ENCODE measurements at places on chromosomes 1 and 21. TPM values are rescaled to one million over a fixed set of nuclear protein-coding genes. Genes with fewer than 3 reads are reported as not detected.

- H3K27me3 ChIP-seq = no peaks in the 10 kb centered on the region
- H3K36me3 ChIP-seq = no peaks in the 10 kb centered on the region
- H3K4me3 ChIP-seq = no peak overlapping the region
Measured at GRCh38 chr1:7587108-7587772, 183.9 kb upstream of the VAMP3 start.

GRCh38 chr1:234597894-234598293, 12.1 kb downstream of the IRF2BP2 start:
- H3K4me3 ChIP-seq = no peak overlapping the region
- DNase-seq = peak; percentile 62
- H3K4me1 ChIP-seq = peaks cover 36% of the 10 kb centered on the region
- H3K36me3 ChIP-seq = no peaks in the 10 kb centered on the region
- H3K27me3 ChIP-seq = no peaks in the 10 kb centered on the region

GRCh38 chr1:174367892-174368291, 79.9 kb upstream of the GPR52 start:
- H3K27ac ChIP-seq = no peak overlapping the region
- H3K27me3 ChIP-seq = no peaks in the 10 kb centered on the region
- no peak for DNase-seq
- H3K4me3 ChIP-seq = no peak overlapping the region

GRCh38 chr21:16047904-16048303, 318.1 kb downstream of the USP25 start:
- H3K4me3 ChIP-seq = no peak overlapping the region
- no peak for DNase-seq
- no peak overlapping the region for H3K27ac ChIP-seq
- H3K36me3 ChIP-seq = no peaks in the 10 kb centered on the region
- H3K27me3 ChIP-seq = no peaks in the 10 kb centered on the region

GRCh38 chr1:219099307-219099706, 74.4 kb upstream of the LYPLAL1 start:
- no peak overlapping the region for H3K27ac ChIP-seq
- no peaks in the 10 kb centered on the region for H3K27me3 ChIP-seq
- no peak overlapping the region for H3K4me3 ChIP-seq
- H3K36me3 ChIP-seq = no peaks in the 10 kb centered on the region

- no peaks in the 10 kb centered on the region for H3K4me1 ChIP-seq
- H3K27ac ChIP-seq = no peak overlapping the region
- DNase-seq = no peak
Measured at GRCh38 chr1:37575692-37576091, 19.0 kb downstream of the DNALI1 start.

DNA sequence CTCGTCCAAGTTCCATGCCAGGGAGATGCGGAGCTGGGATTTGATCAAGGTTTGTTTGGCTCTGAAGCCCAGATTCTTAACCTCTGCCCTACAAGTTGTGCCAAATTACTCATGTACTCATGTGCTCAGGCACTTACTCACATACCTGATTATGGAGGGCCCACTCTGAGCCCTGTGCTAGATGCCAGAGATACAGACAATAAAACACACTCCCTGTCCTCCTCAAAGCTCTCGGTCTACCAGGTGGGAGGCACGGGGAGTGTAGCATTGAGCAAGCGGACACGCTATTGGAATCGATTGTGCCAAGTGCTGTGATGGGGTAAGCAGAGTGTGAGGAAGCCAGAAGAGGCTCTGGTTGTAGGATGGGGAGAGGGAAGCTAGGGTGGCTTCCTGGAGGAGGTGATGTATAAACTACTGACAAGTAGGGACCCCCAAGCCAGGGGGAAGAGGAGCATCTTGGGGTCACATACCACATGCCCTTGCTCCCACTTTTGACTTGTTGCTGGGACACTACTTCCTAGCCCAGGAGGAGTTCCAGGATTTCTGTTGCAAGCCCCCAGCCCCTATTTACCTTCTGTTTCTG, 49.8 kb upstream of the IFNLR1 start:
- no peaks in the 10 kb centered on the region for H3K27me3 ChIP-seq
- no peak overlapping the region for H3K4me3 ChIP-seq
- no peak for DNase-seq
- H3K4me1 ChIP-seq = no peaks in the 10 kb centered on the region
- H3K27ac ChIP-seq = no peak overlapping the region

DNA sequence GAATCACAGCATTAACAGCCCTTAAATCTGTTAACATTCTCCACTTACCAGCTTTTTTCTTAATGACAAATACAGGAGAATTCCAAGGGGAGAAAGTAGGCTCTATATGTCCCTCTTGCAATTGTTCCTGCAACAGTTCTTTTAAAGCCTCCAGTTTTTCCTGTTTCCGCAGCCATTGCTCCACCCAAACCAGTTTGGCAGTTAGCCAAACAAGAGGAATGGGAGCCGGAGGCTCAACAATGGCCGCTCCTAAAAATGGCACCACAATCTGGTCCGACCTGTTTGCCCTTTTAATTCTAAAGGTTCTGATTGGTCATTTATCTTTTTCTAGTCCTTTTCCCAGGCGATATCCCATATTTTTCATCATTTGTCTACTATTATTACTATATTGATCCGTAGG, 14.0 kb upstream of the L1TD1 start:
- no peak overlapping the region for H3K4me3 ChIP-seq
- H3K27me3 ChIP-seq = no peaks in the 10 kb centered on the region
- no peaks in the 10 kb centered on the region for H3K36me3 ChIP-seq

The NUDC gene
- 75.6 TPM for total RNA-seq

The FOXD2 gene
- total RNA-seq = 0.22 TPM

The LORICRIN gene
- not detected for total RNA-seq

DNA sequence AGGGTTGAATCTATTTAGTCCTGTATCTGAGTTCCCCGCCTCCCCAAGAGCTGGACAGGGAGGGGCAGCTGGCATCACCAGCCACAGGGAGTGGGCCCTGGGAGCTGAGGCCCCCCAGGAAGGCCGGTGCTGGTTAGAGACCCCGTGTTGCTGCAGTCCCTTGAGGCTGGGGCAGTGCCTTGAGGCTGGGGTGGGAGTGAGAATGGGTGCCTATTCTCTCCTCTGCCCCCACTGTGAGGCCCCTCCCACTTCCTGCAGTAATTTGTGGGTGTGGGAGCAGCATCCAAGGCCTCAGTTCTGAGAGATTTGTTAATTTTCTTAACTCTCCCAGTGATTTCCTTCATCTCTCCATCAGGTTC, 2.5 kb upstream of the TRAPPC3 start:
- H3K4me3 ChIP-seq = peak overlapping the region; percentile 76
- H3K27me3 ChIP-seq = no peaks in the 10 kb centered on the region
- no peaks in the 10 kb centered on the region for H3K36me3 ChIP-seq
- peak overlapping the region; percentile 91 for H3K27ac ChIP-seq
- DNase-seq = no peak
- peaks cover 43% of the 10 kb centered on the region for H3K4me1 ChIP-seq

DNA sequence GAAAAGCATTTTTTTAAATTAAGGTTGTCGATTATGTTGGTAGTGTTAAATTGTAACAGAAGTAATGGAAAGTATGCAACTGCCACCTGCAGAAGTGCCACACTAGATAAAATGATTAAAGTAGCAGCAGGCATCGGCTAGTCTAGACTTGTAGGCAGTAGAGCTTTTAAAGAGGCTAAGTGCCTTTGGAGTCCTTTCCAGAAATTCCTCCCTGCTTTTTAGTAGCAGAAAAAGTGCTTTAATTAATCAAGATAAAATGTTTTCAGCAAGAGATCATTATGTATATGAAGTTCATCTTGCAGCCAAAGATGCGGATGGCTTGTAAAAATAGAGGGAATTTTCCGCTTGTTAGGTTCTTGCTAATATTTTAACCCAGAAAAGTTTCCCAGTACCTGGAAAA, 87.1 kb upstream of the LRRC8D start:
- H3K27ac ChIP-seq = no peak overlapping the region
- DNase-seq = no peak
- H3K36me3 ChIP-seq = no peaks in the 10 kb centered on the region
- no peak overlapping the region for H3K4me3 ChIP-seq
- H3K27me3 ChIP-seq = no peaks in the 10 kb centered on the region

The KRTAP11-1 gene
- total RNA-seq = not detected

DNA sequence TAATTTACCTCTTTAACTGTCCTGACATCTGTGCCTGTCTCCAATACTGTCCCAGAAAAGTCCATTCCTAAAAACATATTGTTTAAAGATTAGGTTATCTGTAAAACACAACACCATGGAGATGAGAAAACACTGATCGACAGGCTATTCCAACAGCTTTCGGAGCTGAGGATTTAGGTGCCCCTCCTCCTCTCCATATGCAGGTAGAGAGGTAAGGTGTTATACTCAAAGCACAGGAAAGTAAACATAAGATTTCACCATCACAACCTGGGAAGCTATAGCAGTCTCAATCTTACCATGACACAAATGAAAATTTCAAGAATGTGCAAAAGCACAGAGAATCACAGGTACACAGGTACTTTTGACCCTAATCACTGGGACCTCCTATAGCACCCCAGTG, 60.9 kb upstream of the RASAL2 start:
- DNase-seq = no peak
- no peak overlapping the region for H3K27ac ChIP-seq
- no peaks in the 10 kb centered on the region for H3K4me1 ChIP-seq
- H3K27me3 ChIP-seq = no peaks in the 10 kb centered on the region
- no peak overlapping the region for H3K4me3 ChIP-seq

DNA sequence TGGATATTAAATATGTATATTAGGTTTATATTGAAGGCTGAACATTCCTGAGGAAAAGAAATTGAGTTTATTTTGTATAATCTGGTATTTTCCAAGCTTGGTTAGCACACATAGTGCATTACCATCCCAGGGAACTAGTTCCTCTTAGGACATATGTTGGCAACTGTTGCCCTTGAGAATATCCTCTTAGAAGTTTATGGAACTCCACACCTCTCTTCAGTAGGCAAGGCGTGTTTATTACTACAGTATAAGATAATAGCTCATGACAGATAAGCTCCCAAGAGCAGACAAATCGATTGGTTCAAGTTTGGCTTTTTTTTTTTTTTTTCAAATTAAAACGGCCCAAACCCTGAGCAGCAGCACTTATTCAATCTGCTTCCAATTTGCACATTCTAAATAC, 59.8 kb upstream of the SIPA1L2 start:
- peaks cover 3% of the 10 kb centered on the region for H3K27me3 ChIP-seq
- DNase-seq = no peak
- no peak overlapping the region for H3K27ac ChIP-seq
- H3K36me3 ChIP-seq = no peaks in the 10 kb centered on the region
- H3K4me1 ChIP-seq = no peaks in the 10 kb centered on the region
- H3K4me3 ChIP-seq = no peak overlapping the region

- H3K27ac ChIP-seq = peak overlapping the region; percentile 86
- H3K4me3 ChIP-seq = peak overlapping the region; percentile 79
- no peaks in the 10 kb centered on the region for H3K36me3 ChIP-seq
- DNase-seq = peak; percentile 15
- peaks cover 21% of the 10 kb centered on the region for H3K4me1 ChIP-seq
- H3K27me3 ChIP-seq = no peaks in the 10 kb centered on the region
Measured at GRCh38 chr1:117605164-117605773, 579 bp upstream of the TENT5C start.

GRCh38 chr1:181396171-181396670, 87.1 kb upstream of the CACNA1E start:
- H3K4me3 ChIP-seq = peak overlapping the region; percentile 3
- H3K27me3 ChIP-seq = no peaks in the 10 kb centered on the region
- no peaks in the 10 kb centered on the region for H3K36me3 ChIP-seq
- peaks cover 47% of the 10 kb centered on the region for H3K4me1 ChIP-seq
- DNase-seq = peak; percentile 88

The KRTAP19-1 gene
- total RNA-seq = not detected

The LRRC53 gene
- total RNA-seq = not detected

GRCh38 chr1:26782521-26783212, 5.1 kb upstream of the PIGV start:
- peaks cover 31% of the 10 kb centered on the region for H3K36me3 ChIP-seq
- no peaks in the 10 kb centered on the region for H3K27me3 ChIP-seq
- H3K27ac ChIP-seq = peak overlapping the region; percentile 32
- no peak overlapping the region for H3K4me3 ChIP-seq
- peaks cover 32% of the 10 kb centered on the region for H3K4me1 ChIP-seq
- DNase-seq = no peak

The S100A12 gene
- total RNA-seq = not detected

DNA sequence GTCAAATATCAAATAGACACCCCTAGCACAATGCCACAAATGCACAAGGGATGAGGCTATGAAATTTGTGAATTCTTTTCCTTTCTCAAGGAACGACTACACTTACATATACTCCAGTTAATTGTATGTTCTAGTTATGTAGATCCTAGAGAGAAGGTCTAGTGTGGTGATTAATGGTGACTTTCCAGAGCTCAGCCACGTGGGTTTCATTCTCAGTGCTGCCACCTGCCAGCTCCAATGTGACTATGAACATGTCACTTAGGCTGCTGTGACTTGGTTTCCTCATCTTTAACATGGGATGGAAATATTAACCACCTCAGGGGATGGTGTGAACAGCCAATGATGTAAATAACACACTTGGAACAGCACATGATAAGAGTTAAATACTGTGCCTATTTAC, 138.3 kb downstream of the APP start:
- DNase-seq = no peak
- no peaks in the 10 kb centered on the region for H3K36me3 ChIP-seq
- H3K27ac ChIP-seq = no peak overlapping the region
- H3K4me3 ChIP-seq = no peak overlapping the region

GRCh38 chr1:53892911-53893310, 1.1 kb upstream of the DIO1 start:
- peaks cover 20% of the 10 kb centered on the region for H3K4me1 ChIP-seq
- no peak for DNase-seq
- H3K27ac ChIP-seq = no peak overlapping the region
- no peaks in the 10 kb centered on the region for H3K36me3 ChIP-seq
- no peak overlapping the region for H3K4me3 ChIP-seq

The FOXD3 gene
- not detected for total RNA-seq

DNA sequence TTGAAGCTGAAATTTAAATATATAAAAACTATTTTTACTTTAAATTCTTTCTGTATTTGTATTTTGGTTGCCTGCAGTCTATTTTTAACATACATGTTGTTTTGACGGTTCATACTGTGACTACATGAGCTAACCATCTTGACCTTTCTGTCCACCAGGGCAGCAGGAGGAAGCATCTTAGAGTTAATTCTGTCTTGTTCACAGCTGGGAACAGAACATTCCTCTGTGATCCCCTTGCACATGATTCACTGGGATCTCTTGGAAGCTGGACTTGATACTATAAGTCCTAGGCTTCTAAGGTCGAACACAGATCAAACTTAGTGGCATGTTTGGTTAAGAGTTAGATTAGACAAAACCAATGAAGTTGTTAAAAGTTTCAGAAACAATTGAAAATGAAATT, 99.7 kb downstream of the NFIA start:
- no peak for DNase-seq
- no peak overlapping the region for H3K4me3 ChIP-seq
- no peaks in the 10 kb centered on the region for H3K4me1 ChIP-seq
- no peaks in the 10 kb centered on the region for H3K36me3 ChIP-seq

GRCh38 chr1:14520514-14521163, 77.8 kb upstream of the KAZN start:
- DNase-seq = no peak
- H3K36me3 ChIP-seq = no peaks in the 10 kb centered on the region
- no peak overlapping the region for H3K27ac ChIP-seq
- H3K4me3 ChIP-seq = no peak overlapping the region

- DNase-seq = peak; percentile 8
- H3K4me3 ChIP-seq = no peak overlapping the region
- no peaks in the 10 kb centered on the region for H3K4me1 ChIP-seq
- H3K27ac ChIP-seq = no peak overlapping the region
- H3K36me3 ChIP-seq = no peaks in the 10 kb centered on the region
Measured at GRCh38 chr1:29523576-29523975, 287.3 kb downstream of the PTPRU start.

GRCh38 chr21:45264912-45265515, 22.7 kb downstream of the POFUT2 start:
- H3K27me3 ChIP-seq = no peaks in the 10 kb centered on the region
- no peak for DNase-seq
- H3K36me3 ChIP-seq = no peaks in the 10 kb centered on the region
- H3K27ac ChIP-seq = no peak overlapping the region
- no peak overlapping the region for H3K4me3 ChIP-seq
- H3K4me1 ChIP-seq = peaks cover 19% of the 10 kb centered on the region
